OCI-M1 (cell line): ENCODE measurements at places on chromosomes 5 and 9.

DNA sequence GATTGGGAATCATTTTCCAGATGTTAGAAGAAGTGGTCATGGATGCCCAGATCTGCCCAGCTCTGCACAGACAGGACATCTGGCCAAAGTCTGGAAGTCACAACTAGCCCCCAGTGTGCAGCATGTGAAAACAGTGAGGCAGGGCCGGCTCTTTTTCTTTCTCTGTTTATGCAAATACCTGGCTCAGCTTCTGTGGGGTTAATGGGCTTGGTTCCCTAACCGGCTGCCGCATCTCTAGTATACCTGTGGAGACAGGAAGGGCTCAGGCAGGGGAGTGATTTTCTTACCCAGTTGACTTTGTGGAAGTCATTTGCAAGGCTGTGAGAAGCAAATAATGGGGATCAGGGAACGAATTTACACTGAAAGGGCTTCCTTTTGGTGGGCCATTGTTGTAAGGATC lies 254.8 kb upstream of the PANK3 start:
- no peak for DNase-seq

DNA sequence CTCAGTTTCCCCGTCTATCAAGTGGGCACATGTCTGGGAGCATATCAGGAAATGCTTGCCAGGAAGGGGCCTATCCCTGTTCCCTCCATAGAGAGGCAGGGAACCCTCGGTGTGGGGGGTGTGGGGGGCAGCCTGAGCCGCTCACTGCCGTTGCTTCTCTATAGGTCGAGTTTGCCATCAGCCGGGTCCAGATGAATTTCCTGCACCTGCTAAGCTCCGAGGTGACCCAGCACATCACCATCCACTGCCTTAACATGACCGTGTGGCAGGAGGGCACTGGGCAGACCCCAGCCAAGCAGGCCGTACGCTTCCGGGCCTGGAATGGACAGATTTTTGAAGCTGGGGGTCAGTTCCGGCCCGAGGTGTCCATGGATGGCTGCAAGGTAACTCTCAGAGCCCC lies 13.8 kb upstream of the ORM1 start:
- DNase-seq: no peak

DNA sequence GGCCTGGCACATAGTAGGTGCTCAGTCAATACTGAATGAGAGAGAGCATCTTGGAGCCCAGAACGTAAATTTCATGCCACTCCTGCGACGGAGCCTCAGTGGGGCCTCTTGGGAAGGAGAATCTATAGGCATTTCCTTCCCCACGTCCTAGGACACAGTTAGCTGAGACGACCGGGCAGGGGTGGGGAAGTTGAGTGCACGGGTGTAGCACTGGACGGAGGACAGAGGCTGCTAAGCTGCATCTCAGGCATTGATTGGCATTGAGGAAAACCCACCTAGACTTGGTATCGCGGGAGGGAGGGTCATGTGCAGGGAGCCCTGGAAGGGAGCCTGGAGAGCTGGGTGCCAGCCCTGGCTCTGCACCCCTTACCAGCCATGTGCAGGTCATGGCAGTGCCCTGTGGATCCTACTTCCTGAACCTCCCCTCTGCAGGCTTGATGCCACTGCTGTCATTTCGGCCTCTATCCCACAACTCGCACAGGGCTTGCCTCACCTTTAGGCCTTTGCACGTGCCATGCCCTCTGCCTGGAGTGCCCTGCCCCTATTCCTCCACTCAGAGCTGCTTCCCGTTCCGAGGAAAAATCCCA lies 25.6 kb downstream of the NEK6 start:
- DNase-seq: no peak

- no peak for DNase-seq
Measured at GRCh38 chr5:56060276-56061110, 65.7 kb upstream of the IL6ST start.

DNA sequence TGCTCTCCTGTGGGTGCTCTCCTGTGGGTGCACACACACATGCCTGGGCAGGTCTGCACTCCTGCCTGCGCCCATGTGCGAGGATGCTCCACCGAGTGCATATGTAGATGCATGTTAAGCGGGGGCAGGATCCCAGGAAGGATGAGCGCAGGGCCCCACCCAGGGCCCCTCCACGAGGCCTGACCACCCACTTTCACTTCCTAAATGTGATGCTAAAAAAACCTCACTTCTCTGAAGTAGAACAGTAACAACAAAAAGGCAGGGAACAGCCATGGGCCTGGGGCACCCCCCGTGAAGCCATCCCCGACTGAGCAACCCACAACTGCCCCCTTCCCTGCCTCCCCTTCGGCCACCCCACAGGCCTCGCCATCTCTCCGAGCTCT lies 48.2 kb upstream of the SARDH start:
- DNase-seq: no peak

GRCh38 chr5:81817980-81818379 lies 67.1 kb upstream of the SSBP2 start:
- no peak for DNase-seq
